Activated T-cell treated with anti-CD3 and anti-CD28 coated beads, Interleukin-2, amount 50 U/mL, for 1 hour (primary cell): ENCODE measurements at places on chromosomes 7 and 10.

GRCh38 chr10:99767901-99768300, 14.5 kb upstream of the ABCC2 start:
- DNase-seq = no peak

GRCh38 chr7:101898106-101898505, 80.7 kb downstream of the CUX1 start:
- DNase-seq = no peak

GRCh38 chr10:70715853-70716795, 43.8 kb downstream of the ADAMTS14 start:
- DNase-seq = no peak

DNA sequence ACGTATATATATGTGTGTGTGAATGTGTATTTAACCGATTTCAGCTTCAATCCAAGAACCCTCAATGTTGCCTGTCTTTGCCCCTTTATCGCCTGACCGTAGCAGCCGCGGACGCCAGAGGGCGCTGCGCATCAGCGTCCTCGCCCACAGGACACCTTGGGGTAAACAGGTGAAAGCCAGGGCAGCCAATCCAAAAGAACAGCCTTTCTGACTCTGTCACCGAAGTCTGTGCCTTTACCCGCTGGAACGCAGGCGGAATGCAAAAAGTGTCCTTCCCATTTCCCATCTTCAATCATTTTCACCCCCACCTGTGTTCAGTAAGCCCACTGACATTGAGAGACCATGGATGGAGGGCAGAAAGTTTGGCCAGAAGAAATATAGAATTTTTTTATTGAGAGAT, 3.6 kb downstream of the NXPH1 start:
- no peak for DNase-seq

GRCh38 chr7:48537561-48537960, 366.3 kb downstream of the ABCA13 start:
- no peak for DNase-seq

DNA sequence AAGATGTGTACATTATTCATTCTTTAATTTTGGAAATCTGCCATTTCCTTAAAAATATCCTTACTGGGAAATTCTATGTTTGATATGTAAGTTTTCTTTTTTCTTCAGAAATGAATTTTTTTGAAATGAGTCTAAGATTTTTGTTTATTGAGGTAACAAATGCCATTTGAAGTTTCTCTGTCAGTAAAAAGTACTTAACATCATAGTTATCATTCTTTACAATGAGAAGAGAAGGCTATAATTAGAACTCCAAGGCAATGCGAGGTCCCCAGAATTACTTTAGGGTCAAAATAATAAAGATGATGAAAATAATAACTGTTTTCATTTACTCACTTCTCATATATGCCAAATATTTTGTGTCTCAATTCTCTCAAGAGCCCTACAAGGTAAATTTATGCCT, 37.0 kb upstream of the RHOBTB1 start:
- DNase-seq = no peak

DNA sequence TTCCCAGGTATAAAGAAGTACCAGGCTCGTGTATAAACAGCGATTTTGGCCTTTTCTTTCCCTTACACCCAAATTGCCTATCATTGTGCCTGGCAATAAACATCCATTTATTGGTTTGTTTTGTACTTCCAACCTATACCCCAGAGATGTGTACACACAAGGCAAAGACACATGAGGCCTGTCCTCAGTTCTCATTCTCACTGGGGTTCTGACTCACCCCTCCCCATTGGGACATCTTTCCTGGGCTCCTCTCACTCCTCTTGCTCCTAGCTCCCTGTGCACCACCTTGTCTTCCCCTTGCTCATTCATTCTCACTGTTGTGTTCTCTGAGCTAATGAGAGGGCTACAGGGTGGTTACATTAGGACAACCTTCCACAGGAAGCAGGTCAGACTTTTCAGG, 240.7 kb downstream of the ANK3 start:
- no peak for DNase-seq

DNA sequence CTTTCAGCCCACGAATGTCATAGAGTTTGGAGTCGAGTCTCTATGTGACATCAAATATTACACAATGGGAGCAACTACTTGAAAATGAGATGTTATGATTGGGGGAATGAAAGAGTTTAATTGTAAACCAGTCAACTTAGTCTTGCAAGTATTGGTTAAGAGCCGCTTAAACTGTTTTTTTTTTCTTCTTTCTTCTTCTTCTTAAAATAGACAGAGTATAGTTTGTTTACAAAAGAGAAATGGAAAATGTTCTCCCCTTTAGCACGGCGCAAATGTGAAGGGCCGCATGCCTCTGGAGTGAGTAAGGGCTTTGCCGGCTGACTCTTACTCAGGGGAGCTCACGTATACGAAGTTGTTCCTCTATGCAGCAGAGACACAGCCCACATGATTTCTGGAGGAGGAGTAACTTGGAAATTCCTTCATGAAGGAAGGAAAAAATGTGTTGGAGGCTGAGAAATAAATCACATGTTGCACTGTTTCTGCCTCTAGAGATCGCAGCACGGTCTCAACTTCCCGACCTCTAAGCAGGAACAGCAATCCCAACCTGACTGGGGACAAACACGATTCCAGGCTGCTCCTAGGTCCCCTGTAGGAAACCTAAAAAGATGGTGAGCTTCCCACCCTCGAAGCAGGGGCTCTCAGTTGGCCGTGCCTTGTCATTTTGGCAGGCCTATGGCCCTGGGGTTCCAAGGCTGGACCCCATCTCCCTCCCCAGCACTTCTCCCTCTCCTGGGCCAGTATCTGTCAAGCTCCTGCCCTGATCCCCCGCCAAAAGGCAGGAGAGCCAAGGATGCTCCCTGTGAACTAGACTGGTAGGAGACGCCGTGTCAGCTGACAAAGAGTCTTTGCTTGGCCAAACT, 44.8 kb downstream of the MYOF start:
- no peak for DNase-seq

GRCh38 chr10:119737823-119738222, 12.0 kb downstream of the INPP5F start:
- DNase-seq = no peak

GRCh38 chr10:81428456-81429134, 446.4 kb upstream of the NRG3 start:
- DNase-seq = no peak
